ENCODE measurements at places on chromosomes 3 and 15.

DNA sequence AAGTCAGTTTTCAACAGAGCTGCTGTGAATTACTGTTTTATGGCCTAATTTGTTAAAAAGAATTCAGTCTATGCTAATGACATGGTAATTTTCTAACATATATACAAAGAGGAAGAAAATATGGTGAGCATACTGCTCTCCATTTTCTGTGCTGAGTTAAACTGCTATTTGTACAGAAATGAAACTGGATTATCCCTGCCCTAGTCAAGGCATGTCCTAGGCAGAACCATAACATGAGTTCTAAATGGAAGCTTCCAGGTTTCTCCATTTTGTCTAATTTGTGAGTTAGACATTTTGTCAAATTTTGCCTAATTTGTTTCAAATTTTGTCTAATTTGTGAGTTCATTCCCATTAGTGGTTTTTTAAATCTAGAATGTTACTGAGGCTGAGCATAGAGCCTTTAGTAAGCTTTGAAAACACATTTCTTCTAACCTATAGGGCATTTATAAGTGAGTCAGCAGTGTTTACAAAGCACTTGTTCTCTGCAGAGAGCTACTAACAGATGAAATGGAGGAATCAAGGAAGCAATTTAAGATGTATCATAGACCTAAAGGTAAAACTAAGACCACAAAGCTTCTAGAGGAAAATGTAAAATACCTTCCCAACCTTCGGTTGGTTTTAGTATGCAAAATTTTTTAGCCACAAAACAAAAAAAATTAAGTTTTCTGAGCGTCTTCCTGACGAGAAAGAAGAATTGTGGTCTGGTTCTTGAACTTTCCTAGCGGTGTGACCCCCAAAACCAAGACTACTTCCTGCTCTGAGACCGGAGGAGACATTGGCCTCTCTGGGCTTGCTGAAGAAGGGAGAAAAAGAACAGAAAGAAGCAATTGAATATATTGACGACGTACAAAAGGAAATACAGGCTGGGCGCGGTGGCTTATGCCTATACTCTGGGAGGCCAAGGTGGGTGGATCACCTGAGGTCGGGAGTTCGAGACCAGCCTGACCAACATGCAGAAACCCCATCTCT, 9.8 kb downstream of the P2RY14 start:
- no peak for DNase-seq

DNA sequence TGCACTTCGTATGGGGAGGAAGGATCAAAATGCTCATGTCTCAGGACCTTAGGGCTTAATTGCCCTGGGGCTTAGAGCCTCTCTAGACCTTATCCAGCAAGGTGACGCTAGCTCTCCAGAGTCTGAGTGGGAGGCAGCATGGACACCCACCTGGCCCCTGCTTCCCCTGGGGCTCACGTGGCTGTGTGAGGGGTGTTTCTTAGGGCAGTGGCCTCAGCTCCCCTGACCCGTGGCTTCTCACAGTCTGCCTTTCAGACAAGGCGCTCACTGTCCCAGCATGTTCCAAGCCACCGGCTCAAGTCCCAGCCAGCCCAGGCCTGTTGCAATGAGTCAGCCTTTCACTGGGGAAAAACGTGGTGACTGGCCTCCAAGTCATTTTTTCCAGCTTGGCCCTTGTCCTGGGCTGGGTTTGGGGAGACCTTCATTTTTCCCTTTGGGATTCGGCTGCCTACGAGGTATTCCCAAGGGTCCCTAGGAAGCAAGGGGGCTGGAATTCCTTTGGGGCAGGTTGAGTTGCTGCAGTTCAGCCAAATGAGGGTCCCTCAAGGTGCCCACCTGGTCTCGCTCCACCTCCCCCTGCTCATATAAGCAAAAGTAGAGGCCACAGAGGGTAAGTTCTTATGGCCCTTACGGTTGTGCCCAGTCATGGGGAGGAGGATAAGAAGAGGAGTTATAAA, 15.7 kb downstream of the BHLHE40 start:
- DNase-seq = no peak

DNA sequence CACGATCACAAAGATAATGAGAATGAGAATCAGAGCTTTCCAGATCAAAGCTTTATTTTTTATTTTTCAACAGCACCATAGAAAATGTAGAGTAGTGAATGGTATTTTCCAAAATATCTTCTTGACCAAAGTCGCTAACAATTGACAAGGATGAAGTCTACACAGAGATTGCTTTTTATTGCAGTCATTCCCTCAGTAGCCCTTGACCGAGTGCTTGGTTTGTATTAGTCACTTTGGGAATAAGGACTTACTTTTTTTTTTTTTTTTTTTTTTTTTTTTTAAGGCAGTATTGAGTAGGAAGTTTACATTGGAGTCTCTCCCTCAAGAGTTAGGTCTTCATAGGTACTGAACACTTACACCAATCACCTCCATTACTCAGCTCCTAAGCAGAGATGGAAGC, 39.8 kb downstream of the THRB start:
- no peak for DNase-seq

DNA sequence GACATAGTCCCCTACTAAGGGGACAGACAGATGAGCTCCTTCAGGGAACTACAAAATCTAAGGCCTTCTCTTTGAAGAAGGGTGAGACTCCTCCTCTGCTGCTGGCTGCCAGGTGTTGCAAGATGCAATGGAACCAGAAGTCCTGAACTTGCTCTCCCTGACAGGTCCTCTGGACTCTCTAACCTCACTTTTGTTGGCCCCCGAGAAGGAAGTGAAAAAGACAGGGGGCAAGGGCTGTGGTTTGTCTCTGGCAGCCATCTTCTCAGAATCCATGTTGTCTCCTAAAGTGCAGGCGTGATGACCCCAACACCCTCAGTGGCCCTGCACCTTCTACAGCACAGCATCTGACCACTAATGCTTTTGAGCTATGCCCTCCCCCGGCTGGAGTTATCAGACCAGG, 292.5 kb downstream of the CHST2 start:
- DNase-seq = no peak

DNA sequence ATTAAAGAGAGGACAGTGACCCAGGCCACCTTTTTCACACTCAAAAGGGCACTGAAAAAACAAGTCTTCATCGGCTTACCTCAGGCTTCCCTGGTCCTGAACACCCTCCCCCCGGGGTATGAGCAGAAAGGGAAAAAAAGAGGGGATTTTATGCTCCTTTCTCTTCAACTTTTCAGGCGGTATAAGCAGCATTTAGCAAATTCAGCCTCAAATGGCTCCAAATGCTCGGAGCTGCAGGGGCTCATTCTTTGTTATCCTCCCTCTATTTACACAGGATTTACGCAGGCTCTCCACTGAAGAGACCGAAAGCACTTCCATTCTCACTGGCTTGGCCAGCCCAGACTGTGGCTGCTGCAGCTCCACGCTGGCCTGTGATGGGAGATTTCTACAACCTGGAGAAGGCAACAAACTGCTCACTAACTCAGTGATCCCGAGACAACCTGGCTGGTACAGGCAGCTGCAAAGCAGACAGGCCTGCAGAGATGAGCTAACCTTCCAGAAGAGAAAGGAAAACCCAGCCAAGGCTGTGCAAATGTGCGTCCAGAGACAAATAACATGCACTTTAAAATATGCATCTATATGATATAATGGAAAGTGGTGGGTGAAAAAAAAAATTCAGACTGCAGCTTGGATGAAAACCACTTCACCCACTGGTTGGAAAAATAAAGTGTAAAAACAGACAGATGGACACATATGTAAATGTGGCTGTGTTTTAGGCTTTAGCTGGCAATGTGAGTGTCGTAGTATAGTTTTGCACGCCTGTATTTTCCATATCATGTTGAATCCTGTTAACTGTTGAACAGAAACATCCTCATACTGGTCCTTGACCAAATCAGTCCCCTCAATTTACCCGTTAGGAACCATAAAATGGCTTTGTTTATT, 54.2 kb downstream of the MEIS2 start:
- no peak for DNase-seq

DNA sequence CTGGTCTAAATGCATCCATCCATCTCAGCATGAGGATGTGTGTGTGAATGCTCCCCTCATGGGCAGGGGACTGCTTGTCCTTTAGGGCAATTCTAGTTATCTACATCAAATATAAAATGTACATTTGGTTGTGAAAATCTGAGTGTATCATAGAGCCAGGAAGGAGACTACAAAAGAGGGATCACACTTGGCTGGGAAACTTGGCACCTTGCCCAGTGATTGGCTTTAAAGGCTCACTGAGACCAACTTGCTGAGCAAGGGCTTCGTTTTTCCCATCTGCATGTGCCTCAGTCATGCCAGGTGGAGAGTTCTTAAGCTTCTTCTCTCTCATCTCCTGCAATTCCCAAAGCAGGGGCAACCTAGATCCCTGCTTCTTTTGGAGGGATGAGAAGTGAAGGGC, 5.2 kb downstream of the CAPN3 start:
- no peak for DNase-seq

- no peak for DNase-seq
Measured at GRCh38 chr3:18440066-18440722, 15.1 kb upstream of the SATB1 start.

DNA sequence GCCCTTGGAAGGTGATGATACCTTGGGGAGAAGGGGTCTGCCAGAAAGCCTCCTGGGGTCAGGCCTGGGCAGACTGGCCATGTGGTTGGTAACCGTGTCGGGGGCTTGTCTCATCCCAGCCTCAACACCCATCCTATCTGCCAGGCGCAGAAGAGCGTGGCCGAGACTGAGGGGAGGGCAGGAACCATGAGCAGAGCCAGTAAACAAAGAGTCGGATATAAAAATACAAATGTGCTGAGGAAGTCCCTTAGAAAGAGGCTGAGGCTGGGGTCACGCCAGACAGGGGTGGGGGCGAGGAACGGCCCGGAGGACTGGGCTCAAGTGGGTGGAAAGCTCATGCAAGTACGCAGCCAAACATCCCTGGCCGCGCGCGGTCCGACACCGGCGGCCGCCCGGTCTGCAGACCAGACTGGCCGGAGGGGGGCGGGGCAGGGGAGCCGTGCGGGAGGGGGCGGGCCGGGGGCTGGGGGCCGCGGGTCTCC, 1.9 kb downstream of the CAMK2N2 start:
- DNase-seq = no peak

DNA sequence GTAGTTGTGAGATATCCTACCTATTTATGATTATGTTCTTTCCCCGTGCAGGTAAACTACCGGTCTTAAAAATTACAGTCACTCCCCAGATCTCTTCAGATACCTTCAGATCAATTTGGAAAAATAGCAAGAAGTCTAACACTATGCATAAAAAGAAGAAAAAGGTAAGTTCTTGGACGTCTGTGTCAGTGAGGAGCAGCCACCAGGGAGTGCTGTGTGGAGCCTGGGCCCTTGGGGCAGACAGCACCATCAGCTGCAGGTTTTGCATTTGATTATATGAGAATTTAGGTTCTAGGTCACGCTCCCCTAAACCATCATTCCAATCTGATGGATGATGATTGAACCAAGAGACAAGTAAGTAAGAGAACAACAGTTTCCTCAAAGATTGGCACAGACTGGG, 8.9 kb upstream of the RNF7 start:
- DNase-seq = no peak

- no peak for DNase-seq
Measured at GRCh38 chr3:107868449-107868848, 222.4 kb downstream of the CD47 start.

DNA sequence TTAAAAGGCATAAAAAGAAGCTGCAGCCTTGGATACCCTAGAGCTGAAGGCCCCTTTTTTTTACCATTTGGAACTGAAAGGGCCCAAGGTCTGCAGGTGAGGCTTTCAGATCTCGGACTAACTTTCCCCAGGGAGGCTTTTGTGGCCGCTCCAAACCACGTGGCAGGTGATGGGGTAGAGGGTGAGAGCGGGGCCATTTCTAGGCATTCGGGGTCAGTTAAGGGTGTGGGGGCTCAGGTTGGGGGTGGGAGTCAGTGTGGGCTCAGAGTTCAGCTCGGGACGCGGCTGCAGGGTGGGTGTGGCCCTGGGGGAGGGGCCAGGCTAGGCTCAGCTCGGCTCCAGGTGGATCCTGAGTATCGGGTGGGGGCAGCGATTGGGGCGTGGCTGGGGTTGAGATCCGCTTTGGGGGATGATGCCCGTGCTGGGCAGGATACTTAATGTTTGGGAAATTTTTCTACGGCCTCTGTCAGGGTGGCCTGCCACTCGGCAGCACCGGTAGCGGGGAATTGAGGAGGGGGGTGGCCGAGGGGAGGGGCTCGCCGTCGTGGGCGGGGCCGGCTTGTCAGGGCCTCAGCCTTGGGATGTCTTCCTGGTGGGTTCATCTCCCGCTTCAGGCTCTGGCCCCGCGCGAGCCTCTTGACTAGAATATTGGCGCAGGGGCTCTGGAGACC, 2.5 kb downstream of the KLF13 start:
- no peak for DNase-seq

- no peak for DNase-seq
Measured at GRCh38 chr3:154177406-154177805, 56.2 kb downstream of the ARHGEF26 start.

GRCh38 chr3:6098516-6099157, 762.3 kb upstream of the GRM7 start:
- no peak for DNase-seq

GRCh38 chr3:126180477-126181397, at the start of gene ALDH1L1:
Gene ALDH1L1 (minus strand): TSS chr3:126180586. CDS start chr3:126160979, 19,607 bp downstream.
- DNase-seq = no peak

DNA sequence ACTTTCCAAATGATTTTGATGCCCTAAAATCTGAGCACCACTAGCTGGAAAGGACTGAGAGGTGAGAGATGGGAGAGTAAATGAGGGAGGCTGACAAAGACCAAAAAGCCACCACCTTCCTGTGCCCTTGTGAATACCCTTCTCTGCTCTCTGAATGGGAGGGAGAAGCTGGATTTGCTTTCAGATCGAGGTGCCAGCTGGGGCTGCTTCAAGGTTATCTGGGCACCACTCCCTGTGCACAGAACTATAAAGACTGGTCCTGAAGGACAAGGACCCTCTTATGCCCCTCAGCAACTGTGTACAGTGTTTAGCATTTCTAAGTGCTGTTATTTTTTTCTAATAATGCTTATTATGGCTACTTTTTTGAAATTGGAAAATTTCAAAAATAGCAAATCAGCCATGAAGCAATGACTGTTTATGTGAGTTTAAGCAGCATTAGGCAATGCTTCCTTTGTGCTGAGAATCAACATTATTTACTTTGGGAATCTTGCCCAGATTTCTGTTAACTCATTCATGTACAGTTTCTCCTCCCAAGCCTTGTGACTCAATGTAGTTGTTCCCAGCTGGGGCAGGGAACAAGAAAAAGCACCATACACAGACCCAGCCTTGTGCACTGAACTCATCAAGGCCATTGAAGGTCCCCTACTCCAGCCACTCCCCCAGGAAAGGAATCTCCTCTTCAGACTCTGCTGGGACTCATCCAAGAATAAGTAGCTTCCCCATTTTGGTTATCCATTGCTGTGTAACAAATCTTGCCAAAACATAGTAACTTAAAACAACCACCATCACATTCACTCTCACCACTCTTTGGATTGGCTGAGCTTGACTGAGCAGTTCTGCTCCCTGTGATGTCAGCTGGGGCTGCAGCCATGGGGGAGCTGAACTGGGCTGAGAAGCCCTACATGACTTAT, 37.3 kb upstream of the CDV3 start:
- no peak for DNase-seq

GRCh38 chr3:43638594-43639447, 17.0 kb upstream of the ANO10 start:
- DNase-seq = peak; percentile 23

- no peak for DNase-seq
Measured at GRCh38 chr15:66772604-66773128, 70.6 kb downstream of the SMAD6 start.

GRCh38 chr15:95868970-95869369, 461.5 kb upstream of the NR2F2 start:
- no peak for DNase-seq
